ENCODE measurements at places on chromosomes 13 and 19. TPM values are rescaled to one million over a fixed set of nuclear protein-coding genes. Genes with fewer than 3 reads are reported as not detected.

GRCh38 chr13:30900436-30900835 is 5.6 kb upstream of the MEDAG start:
- no peak for DNase-seq

The ARL11 gene
- 2.3 TPM for total RNA-seq

DNA sequence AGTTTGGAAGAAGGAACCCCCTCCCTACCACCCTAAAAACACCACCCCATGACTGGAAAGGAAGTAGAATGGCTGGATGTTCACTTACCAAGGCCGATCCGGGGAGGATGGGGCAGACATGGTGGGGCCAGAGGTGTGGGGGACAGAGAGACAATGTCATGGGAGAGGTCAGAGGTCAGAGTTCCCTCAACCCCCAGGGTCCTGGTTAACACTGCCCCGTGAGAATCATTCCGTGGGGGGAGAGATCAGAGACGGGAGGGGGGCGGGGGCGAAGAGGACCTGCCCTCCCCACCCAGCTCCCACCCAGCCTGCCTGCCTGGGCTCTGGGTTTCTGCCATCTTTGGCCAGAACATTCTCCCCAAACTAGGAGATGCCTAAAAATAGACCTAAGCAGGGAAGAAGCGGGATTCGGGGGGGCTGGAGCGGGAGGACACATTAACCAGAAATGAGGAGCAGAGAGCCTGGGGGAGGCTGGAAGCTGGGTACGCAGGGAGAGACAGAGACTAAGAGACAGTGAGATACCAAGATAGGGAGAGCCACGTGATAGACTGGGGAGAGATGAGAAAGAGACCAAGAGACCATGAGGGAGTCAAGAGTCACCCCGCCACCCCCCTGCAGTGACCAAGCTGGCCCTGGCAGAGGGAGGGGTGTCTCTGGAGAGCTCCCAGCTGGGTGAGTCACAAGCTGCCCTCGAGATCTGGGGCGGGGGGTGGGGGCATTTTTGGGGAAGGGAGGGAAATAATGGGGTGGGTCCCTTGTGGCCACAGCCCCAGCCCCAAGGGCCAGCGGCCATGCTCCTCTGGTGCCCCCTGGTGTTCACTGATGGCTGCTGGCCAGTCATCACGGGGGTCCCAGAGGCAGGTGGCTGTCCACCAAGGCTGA is 6.1 kb upstream of the KANK2 start:
- DNase-seq, result peak; percentile 75

GRCh38 chr13:39688699-39689405 is 33.4 kb downstream of the COG6 start:
- DNase-seq, result no peak

GRCh38 chr19:14974488-14974887 is 5.2 kb downstream of the SLC1A6 start:
- DNase-seq, result no peak

The IGFL3 gene
- total RNA-seq, result not detected

GRCh38 chr19:47444388-47444821 is 25.1 kb upstream of the MEIS3 start:
- no peak for DNase-seq

- no peak for DNase-seq
Observed at GRCh38 chr13:29817604-29818378, 32.6 kb downstream of the UBL3 start.

Measured in colonic mucosa (tissue), 4 donors.